NCI-H1930 (cell line): ENCODE measurements at places on chromosomes 12 and 14.

GRCh38 chr14:37081218-37081617 lies 91.2 kb downstream of the SLC25A21 start:
- DNase-seq: no peak

DNA sequence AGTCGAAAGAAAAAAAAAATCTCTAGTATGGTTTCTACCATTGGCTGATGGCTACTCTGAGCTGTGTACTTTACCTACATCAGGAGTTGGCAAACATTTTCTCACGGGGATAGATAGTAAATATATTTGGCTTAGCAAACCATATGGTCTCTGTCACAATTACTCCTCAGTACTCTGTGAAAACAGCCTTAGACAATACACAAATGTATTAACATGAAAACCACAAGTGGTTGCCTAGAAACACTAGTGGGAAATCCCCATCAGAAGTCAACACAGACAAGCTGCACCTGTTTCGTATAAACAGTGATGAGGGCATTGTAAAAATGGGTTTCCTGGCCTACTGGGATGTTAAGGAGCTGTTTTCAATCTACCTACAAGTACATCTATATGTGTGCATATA lies 84.6 kb upstream of the NAV3 start:
- DNase-seq: peak; percentile 78

- no peak for DNase-seq
Measured at GRCh38 chr14:93749076-93749420, 39.2 kb downstream of the PRIMA1 start.

DNA sequence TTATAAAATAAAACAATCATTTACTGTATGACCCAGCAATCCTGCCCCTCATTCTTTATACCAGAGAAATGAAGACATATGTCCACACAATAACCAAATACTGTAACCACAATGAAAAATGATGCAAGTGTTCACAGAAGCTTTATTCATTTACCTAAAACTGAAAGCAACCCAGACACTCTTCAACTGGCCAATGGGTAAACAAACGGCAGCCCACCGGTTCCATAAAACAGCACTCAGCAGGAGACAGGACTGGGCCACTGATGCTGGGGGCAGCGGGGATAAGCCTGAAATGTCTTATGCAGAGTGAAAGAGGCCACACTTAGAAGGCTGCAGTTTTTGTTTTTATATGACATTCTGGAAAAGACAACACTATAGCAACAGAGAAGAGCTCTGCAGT lies 15.1 kb downstream of the DDX51 start:
- DNase-seq: no peak

- no peak for DNase-seq
Measured at GRCh38 chr14:72605096-72605920, 288.6 kb downstream of the DPF3 start.

GRCh38 chr14:75604979-75605851 lies 26.8 kb downstream of the FLVCR2 start:
- no peak for DNase-seq

- DNase-seq: no peak
Measured at GRCh38 chr14:65238456-65238855, 136.1 kb upstream of the MAX start.

DNA sequence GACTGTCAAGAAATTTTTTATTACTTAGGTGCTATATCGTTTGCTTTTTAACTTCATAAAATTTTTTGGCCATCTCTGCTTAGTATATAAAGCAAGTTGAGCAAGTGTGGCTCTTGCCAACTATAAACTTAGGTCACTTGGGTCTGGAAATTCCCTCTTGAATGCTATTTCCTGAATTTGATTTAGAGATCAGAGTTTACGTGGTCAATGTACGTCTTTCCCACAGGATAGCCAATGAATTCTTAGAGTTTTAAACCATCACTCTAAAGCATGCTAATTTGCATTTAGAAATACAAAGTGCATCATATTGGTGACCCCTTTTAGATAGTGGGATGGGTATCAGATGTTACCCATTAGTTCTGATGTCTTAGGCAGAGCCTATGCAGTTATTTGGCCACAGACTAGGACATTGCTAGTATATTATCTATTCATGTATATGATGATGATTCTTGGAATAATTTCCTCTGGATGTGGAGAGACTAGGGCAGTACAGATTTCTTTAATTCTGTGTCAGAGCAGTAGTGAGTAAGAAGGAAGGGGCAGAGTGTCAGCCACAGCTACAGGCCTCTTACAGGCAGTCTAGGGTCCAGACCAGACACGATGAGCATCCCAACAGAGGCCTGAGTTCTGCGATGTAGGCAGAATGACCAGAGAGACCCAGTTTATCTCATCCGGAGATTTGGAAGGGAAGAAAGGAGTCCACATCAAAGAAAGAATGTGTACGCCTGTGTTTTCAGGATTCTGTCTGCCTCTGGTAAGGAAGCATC lies 30.3 kb downstream of the SCN8A start:
- no peak for DNase-seq

- no peak for DNase-seq
Measured at GRCh38 chr14:24958271-24958670, 91.7 kb downstream of the STXBP6 start.

GRCh38 chr14:106107703-106108102 lies 581.3 kb downstream of the TMEM121 start:
- no peak for DNase-seq

- DNase-seq: no peak
Measured at GRCh38 chr12:81261508-81262207, 183.8 kb downstream of the ACSS3 start.

DNA sequence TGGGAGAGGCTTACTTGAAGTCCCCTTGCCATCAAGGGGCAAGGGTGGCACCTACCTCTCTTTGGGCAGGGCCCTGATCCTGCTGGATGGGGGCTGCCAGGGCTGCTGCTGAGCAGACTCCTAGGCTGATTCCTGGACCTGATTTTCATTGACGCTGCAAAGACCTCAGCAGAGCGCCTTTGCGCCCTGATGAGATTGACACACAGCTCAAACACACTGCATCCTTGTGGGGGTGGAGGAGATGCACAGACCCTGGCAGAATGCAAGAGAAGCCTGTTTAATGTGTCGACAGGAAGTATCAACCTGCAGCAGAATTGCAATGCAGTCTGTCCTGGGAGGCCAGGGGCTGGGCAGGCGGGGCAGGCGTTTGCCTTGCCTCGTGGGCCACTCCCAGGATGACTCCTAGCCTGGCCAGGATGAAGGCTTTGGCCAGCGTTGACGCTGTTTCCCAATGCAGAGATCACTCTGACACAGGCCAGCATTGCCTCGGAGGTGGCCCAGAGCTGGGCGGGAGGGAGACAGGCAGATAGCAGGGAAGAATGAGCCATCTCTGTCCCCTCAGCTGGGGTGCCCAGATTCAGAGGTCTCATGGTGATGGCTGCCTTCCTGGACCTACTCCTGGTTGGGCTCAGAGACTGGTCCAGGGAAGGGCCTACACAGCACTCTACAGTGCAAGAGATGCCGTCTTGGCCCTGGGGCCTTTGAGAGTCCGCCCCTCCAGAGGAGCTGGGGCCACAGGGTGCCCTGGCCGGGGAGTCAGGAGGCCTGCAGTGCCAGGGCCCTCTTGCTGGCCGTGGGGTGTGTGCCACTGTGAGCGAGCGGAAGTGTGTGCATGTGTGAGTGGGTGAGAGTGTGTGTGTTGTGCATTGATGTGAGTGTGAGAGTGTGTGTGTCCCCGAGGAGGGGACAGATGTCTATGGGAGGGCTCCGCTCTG lies 108.3 kb downstream of the KIF26A start:
- no peak for DNase-seq

DNA sequence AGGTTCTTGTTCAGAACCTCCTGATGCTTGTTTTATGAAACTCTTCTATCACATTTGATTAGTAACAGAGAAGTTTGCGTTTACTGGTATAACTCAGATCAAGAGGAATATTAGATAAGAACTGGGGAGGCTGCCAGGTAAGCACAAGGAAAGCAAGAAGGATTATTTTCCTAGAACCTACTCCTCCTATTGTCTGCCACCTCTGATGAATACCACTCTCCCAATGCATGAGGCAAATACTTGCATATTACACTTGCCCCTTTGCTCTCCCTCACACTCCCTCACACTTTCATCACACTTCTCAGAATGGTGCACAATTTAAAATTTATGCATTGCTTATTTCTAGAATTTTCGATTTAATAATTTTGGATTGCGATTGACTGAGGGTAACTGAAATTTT lies 43.6 kb downstream of the LIN7A start:
- no peak for DNase-seq

DNA sequence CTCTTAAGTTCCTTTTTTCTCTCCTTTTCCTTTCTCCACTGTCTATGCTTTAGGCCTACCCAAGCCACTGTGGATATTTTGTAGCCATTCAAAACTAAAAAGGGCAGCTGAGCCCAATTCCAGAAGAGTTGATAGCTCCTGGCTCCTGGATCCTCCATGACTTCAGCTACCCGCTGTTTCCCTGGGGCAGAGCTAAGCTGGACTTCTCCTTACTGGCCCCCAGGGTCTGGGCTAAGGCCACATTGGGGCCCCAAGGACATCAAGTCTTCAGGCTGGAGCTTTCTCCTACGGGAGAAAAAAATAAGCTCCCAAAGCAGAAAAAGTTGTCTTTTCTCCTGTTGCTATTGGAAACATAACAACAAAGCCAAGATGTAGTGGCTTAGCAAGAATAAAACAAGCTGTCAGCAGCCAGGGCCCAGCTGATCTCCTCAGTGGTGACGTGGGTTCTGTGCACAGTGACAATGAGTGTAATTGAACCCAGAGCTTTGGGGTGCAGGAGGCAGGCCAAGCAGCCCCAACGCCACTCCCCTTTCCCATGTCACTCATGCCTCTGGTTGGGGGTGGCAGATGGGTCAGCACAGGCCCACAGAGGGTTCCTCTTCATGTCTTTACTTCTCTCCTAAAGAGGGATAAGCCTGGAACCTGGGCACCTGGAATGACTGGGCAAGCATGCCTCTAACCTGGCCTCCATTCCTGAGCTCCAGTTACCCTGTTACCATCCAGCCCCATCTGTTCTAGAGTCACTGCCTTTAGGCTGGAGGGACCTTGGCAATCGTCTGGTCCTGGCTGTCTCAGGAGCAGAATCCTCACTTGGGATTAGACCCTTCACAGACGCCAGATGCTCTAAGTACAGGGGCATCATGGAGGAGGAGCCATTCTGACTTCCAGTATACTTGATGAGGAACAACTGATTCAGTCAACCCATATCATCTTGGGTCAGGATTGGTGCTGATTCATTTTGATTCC lies 171.2 kb downstream of the ZFP36L1 start:
- no peak for DNase-seq

DNA sequence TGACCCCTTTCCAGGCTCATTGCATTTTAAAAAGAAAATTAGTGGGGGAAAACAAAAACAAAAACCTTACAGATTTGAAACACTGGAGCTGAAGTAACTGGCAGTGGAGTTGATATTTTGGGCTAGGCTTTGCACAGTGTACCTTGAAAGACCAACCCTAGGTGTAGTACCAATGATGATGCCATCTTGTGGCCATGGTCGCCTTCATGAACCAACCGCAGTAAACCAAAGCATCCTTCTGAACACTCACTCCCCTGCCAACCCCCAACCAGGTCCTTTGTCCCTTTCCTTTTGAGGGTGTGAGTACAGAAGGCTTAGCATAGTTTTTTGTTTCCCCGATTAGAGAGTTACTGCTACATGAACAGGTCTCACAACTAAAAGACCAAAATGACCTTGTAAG lies 5.9 kb downstream of the TOMM20L start:
- DNase-seq: no peak

DNA sequence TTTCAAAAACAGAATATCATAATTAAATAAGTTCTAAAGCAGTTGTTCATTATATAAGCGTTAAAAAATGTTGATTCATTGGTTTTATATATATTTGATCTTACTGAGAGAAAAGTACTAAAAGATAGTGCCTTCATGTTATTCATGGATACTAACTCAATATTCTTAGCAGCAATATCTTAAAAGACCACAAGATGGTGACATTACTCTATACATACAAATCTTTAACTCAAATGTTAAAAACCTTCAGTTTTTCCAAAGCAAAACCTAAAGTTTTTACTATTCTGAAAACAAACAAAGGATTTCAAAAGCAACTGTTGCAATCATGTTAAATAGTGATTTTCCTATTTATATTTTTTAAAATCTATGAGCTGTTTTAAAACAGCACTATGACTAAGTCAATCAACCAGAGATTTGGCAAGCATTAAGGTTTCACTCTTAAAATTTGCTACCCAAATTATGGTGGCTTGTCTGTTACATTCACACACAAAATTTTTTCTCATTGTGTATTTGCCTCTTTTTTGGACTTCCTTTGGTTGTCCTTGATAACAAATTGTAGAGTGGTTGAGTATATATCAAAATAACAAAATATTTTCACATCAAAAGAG lies 50.1 kb upstream of the RERGL start:
- DNase-seq: no peak

- DNase-seq: no peak
Measured at GRCh38 chr14:22588526-22589095, 413 bp downstream of the DAD1 start.

- peak; percentile 43 for DNase-seq
Measured at GRCh38 chr14:38866461-38866860, 236.6 kb downstream of the SEC23A start.

DNA sequence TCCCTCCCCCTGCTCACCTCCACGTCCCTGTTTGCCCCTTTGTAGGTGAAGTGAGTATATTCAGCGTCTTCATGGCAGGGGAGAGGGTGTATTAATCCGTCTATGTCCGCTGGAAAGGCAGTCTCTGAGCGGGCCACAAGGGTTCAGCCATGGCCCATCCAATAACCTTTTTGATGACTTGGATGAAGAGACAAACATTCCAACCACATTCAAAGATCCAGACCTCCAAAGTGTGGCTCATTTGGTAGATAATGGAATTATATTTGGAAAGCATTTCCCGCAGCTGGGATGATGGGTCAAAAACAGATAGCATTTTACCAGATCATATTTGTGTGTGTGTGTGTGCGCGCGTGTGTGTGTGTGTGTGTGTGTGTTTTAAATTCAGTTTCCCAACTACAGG lies 345.9 kb downstream of the DPF3 start:
- no peak for DNase-seq

DNA sequence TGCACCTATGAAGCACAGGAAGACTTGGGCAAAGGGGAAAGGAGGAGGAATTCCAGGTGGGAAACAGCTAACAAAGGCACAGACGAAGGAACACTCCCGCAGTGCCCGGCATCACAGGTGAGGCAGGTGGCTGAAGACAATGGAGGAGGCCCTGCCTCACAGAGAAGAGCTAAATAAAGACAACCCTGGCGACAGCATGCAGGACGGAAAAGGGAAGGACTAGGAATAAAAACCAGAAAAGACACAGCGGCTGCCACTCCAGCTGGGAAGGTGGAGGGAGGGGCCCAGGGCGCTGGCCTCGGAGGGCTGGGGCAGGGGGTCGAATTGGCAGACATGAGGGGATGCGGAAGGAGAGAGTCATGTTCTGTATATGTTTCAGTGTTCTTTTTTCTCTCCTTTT lies 43.0 kb upstream of the ANO2 start:
- no peak for DNase-seq

GRCh38 chr12:325906-326305 lies 63.2 kb downstream of the KDM5A start:
- DNase-seq: no peak
